Tibial artery (tissue), 4 donors: ENCODE measurements at places on chromosomes 4 and X.

GRCh38 chrX:18647621-18648020 is 24.3 kb downstream of the RS1 start:
- DNase-seq = no peak

GRCh38 chr4:8906668-8906970 is 35.0 kb upstream of the HMX1 start:
- DNase-seq = no peak

DNA sequence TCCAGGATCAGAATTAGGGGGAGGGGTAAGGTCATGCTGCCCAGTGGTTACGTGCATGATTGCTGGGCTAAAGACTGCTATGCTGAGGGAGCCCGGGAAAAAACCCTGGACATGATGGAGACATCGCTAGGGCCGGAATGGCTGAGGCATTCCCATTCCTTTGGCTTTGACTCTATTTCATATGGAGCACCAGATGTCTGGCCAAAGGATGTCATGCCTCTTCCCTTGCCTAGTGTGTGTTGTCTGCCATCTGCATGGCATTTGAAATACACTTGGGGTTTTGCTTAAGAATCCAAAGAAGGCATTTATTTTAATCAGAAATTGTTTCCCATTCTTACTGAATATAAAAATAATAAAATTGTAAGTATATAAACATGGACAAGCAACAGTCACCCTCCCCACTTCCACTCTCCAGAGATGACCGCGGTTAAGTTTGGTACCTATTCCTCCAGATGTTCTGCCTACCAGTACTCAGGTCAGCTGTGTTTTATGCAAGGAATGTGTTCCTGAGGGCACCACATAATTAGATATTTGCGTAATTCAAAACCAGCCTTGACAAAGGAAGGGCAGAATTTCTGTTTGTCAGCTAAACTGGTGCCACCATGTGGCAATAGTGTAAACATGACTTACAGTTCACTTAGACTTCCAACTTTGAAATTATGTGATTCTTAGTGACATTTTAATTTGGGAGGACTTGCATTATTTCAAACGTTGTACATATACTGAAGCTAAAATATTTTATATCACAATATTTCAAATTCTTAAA is 105.9 kb downstream of the CT47B1 start:
- DNase-seq = no peak

DNA sequence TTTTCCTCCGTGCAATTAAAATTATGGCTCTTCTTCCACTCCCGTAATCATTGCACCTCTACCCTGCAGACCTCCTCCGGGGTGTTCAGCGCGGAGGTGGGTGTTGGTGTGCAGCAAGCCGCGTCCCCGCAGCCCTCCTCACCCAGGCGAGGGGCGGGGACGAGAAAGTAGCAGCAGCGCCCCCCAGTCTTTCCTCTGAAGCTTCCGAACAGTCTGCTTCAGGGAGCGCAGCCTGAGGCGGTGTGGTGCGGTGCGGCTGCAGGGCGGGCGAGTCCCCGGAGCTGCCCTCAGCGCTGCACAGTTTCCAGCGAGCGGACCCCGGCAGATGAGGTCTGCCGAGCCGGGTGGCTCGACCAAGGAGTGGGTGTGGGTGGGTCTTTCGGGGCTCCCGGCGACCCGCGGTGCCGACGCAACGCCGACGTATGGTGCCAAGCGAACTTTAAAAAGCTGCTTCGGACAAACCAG is at the start of gene FRAS1:
FRAS1 (plus strand) TSS at position 189 of the 465 bp plus-strand sequence. CDS start 687 bp downstream, outside the sequence.
- no peak for DNase-seq

DNA sequence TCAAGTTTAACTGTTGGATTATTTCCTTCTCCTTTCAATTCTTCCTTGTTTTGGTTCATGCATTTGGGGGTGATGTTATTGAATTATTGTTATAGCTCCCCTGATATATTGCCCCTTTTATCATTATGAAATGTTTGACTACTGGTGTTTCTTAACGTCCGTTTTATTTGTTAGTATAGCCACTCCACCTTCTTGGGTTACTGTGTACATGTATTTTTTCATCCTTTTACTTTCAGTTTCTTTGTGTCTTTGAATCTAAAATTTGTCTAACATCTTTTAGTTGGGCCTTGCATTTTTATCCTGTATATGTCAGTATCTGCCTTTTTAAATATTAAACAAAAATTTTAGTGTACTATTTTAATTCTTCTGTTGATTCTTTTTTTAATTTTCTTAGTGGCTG is 88.7 kb downstream of the TNIP2 start:
- no peak for DNase-seq

DNA sequence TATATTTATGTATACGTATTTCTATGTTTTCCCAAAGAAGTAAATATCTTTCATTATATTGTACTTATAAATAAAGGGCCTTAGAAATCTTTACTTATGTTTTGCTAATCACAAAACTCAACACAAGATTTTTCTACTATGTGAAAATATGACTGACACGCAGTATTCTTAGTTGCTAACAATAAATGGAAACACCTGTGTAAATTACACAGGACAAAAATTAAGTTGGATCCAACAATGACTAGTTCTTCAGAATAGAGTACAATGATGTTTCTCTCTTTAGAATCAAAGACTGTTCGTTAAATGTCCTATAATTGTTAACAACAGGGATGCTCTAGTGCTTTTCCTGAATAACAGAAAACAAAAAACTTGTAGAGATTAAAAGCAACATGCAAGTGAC is 96.1 kb downstream of the PPP3CA start:
- DNase-seq = no peak

DNA sequence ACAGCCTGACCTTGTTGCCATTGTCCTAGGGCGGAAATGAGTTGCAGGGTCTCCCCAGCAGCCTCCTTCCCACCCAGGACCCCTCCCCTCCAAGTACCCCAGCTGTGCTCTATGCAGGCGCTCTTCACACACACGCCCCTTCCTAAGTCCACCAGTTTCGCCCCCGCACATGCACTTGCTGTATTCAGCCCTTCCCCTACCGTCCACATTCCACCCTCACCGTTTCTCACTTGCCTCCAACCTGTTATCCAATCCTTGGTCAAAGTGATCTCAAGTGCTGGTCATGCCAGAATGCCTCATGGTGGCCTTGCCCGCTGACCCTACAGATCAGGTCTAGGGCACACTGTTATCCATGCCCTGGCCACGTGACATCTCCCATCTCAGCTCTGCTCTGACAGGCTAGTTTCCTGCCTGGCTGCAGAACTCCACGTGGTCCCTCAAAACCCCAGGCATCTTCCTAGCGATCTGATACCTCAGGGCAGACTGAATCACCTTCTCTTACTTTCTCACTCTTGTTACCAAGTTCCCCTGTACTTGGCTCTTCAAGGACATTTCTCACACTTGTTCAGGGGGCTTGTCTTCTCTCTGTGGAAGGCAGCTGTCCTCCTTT is 39.7 kb downstream of the NSG1 start:
- DNase-seq = no peak

DNA sequence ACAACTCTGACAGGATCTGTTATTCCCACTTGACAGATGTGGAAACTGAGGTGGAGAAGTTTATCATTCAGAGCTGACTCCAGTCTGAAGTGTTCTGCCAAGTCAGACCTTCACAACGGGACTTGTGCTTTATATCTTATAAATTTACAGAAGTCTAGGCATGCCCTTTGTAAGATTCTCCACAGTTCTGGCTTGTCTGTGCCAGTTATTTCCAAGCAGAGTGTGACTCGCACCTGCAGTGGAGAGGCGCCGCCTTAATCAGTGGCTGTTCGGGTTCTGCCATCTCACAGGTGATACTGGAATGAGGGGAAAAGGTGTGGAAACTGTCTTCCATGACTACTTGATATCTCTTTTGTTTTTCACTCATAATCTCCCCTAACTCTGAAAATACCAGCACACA is 63.2 kb downstream of the CPEB2 start:
- no peak for DNase-seq

- DNase-seq = no peak
These were observed 265.4 kb upstream of the CASK start for GRCh38 chrX:42188730-42189129.

- DNase-seq = no peak
These were observed 68.6 kb upstream of the QRFPR start for GRCh38 chr4:121449416-121449815.

DNA sequence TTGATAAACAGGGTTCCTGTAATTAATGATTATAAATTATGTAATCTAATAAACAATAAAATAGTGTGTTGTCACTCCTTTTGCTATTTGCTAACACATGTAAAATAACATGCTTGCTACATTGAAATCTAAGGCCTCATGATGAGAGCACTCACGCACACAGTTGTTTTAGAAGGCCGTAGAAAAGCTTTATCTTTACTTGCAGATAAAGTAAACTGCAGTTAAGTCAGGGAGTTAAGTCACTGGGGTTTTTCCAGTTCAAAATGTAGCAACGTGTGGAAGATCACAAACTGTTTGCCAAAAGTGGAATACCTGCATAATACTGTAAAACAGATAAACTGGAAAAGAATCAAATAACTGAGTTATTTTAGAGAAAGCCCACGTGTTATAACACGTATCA is 187.3 kb upstream of the PACRGL start:
- DNase-seq = no peak

- DNase-seq = no peak
These were observed 1.9 kb downstream of the EFNB1 start for GRCh38 chrX:68830419-68831404.

DNA sequence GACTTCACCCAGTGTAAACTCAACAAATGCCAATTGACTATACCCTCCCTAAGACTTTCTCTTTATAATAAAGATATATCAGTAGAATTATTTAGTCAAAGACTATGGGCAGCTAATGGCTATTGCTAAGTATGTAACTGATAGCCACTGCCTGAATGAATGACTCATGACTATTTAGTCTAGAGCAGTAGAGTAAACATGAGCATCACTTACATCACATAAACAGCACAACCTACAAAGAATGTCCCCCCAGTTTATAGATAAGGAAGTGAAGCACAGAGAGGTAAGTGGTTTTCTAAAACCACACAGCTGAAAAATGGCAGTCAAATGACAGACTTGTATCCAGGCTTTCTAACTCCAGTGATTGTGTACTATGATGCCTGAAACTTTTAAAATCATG is 507.0 kb downstream of the PPARGC1A start:
- DNase-seq = no peak

DNA sequence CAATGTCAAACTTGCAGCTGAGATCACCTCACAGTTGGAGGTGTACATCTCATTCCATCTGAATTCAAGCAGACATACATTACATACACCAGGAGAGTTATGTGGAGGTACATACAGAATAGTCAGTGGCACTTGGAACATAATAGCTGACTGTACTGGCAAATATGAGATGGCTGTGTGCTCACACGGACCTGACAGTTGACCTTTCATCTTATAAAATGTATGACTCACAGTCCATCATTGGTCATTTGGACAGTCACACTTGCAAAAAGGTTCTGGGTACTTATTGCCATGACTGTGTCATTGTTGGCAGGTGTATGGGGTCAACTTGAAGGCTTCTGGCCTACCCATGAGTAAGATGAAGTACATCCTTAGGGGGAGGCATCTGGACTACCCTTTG is 88.6 kb upstream of the WDR1 start:
- DNase-seq = no peak

GRCh38 chrX:9117851-9118250 is 83.9 kb upstream of the FAM9B start:
- DNase-seq = no peak

DNA sequence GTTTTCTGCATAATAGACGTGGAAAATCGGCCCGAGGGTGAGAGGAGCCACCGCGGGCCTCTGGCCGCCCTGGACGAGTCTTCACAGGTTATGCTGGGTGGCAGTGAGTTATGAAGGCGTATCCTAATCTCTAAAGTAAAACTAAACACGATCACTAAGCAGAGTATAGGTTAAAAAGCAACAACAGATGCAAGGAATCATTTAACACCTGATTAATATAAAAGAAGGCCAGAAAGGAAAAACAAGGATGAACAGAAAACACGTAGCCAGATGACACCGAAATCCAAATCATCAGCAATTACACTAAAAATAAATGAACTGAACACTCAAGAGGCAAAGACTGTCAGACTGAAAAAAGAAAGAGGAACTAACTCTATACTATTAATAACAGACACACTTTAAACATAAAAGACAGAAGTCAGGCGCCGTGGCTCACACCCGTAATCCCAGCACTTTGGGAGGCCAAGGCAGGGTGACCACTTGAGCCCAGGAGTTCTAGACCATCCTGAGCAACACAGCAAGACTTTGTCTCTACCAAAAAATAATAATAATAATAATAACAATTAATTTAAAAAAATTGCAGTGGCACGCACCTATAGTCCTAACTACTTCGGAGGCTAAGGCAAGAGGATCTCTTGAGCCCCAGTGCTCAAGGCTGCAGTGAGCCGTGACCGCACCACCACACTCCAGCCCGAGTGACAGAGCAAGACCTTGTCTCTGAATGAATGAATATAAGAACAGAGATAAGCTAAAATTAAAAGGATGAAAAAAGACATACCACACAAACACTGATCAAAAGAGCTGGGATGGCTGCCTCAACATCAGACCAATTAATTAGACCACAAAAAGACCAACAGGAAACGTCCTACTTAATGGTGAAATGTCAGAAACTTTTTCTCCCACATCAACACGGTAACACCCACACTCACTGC is 30.0 kb downstream of the CTBP1 start:
- DNase-seq = no peak

GRCh38 chrX:7019555-7019954 is 128.0 kb upstream of the STS start:
- DNase-seq = no peak

GRCh38 chr4:188459381-188459780 is 320.1 kb downstream of the TRIML1 start:
- no peak for DNase-seq

DNA sequence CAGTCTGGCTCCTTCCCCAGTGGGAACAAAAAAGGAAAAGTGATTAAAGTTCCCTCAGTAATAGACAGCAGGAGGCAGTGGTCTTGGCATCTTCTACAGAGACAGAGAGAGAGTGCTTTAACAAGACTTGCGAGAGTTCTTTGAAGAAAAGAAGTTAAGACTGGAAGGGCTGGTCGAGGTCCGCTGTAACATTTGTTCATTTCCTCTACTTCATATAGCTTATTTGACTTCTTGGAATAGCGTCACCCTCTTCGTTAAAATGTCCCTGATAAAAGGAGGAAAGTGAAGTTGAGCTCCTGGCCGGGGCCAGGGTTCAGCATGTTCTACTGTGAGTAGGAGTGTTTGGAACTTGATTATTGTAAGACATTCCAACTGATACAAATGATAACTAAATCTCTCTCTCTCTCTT is 179.8 kb downstream of the SLIT2 start:
- DNase-seq = no peak

DNA sequence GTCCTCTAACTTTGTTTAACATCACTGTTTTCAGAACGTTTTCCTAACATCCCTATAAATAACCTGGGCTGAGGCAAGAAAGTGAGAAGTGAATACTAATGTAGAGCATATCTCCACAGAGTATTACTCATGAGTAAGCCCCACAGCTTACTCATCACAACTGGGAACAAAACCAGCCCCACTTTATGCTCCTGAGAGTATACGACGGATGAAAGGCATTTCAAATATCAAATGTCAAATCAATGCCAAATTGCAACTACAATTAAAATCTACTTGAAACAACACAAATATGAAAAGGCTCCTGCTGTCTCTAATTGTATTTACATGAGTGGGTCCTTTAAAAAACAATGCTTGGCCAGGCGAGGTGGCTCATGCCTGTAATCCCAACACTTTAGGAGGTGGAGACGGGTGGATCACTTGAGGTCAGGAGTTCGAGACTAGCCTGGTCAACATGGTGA is 41.2 kb downstream of the SH3RF1 start:
- peak; percentile 37 for DNase-seq
